ENCODE measurements at places on chromosomes 12 and 14.
A peak's percentile ranks its signal among the peaks of the same experiment; 100 is the strongest.

GRCh38 chr12:116426391-116427136, 132.6 kb upstream of the MAP1LC3B2 start:
- DNase-seq, result no peak

DNA sequence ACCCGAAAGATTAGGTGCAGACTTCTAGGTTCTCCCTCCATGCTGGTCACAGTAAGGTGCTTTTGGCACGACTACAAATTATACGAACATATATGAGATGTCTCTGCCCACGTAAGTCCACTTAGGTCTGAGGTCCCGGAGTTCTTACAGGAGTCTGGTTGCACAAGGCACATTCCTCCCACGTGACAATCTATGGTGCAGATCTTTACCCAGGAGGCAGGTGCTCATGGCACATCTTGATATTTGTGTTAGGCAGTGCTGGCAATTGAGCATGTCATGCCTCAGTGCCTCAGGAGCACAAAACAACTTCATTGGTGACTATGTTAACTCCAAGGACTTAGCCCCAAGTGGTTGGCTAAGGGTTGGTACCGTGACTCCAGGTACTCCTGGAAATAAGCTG, 92.0 kb upstream of the AMN1 start:
- no peak for DNase-seq

DNA sequence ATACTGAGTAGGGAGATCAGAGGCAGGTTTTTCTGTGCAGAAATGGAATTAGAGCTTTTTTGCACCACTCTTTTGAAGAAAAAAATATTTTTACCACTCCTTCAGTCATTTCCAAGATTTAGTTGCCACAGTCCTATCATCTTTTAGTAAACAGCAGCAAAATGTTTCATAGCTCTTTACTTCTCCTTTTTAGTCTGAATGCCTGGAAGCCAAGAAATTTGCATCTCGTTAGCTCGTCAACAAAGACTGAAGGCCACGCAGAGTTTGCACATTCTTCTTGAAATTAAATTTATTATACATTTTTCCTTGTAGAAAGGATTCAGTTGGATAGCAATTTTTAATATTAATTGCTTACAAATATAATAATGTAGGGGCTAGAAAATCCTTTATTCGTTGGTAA, 544.5 kb upstream of the ATP2B1 start:
- peak; percentile 40 for DNase-seq

DNA sequence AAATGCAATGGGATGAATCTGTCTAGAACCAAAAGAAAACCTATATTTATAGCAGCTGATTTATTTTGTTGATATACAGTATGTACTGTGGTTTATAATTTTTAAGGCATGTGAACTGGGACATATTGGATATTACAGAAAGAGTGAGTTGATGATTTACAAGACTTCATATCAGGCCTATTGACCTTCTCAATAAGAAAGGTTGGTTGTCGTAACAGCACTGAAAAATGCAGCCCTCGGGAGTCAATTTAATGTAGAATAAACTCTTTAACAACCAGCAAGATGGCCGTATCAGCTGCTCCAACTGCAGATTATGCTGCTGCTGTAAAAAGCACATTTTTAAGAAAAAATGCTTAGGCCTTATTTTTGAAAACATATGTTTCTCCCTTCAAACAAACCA, 407.3 kb downstream of the GXYLT1 start:
- no peak for DNase-seq

- no peak for DNase-seq
Observed at GRCh38 chr14:57375156-57375555, 15.2 kb upstream of the NAA30 start.

Measured in NCI-H82 (cell line).